Stimulated activated CD8-positive, alpha-beta memory T cell treated with anti-CD3 and anti-CD28 coated beads, Interleukin-7, amount 100 ng/mL, for 24 hours (primary cell): ENCODE measurements at places on chromosomes 5 and 9.

GRCh38 chr5:54018438-54018837, 291.9 kb downstream of the ARL15 start:
- no peak for DNase-seq

GRCh38 chr5:173873306-173873922, 14.7 kb upstream of the CPEB4 start:
- DNase-seq, result no peak

GRCh38 chr5:13976867-13977830, 32.7 kb upstream of the DNAH5 start:
- DNase-seq, result no peak

GRCh38 chr5:123720955-123721354, 209.0 kb downstream of the CSNK1G3 start:
- DNase-seq, result no peak

DNA sequence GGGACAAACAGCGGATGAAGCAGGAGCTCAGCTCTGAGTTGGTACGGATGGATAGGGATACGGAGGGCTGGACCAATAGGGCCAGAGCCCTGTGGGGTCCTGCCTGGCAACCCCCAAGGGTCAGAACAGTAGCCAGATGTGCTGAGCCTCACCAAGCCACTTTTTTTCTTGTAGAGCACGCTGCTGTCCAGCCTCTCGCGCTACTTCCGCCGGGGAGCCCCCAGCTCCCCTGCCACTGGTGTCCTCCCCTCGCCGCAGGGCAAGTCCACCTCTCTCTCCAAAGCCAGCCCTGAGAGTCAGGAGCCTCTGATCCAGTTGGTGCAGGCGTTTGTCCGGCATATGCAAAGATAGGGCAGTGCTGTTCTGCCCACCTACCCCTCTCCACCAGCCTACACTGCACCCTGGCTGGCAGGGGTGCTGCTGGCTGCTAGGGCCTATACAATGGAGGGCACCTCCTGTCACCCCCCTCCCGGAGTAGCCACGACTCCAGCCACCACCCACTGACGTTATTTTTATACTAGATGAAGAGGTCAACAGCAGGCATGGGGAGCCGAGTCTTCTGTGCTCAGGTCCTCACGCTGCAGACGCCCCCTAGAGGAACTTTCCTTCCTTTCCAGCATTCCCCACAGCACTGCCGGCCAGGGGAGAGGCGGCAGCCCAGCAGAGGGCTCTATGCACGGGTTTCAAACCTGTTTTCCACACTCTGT, 21.6 kb downstream of the SH3GLB2 start:
- DNase-seq, result no peak

- no peak for DNase-seq
Observed at GRCh38 chr5:116652196-116652729, 77.6 kb upstream of the SEMA6A start.
